PC-9 (cell line): ENCODE measurements at places on chromosomes 12 and 14. TPM values are rescaled to one million over a fixed set of nuclear protein-coding genes. Genes with fewer than 3 reads are reported as not detected.

- DNase-seq, result no peak
These were observed 82.9 kb downstream of the BCL2L14 start for GRCh38 chr12:12153596-12153995.

DNA sequence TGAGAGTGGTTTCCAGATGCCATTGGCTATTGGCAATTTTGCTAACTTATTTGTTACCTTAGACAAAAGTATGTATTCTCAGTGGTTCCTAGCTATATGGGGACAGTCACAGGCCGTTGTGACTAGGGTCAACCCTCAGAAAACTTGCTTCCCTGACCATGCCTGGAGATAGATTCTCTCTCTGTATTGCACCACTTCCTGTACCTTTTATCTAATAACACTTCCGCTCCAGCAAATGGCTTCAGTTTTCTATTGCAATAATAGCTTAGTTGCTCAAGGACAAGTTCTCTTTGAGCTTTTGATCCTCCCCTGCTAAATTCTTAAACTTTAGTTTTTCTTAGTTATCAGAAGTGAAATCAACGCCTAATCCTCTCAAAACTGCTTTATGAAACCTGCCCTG is 338.0 kb downstream of the RMST start:
- no peak for DNase-seq

The KLRF1 gene
- total RNA-seq, result not detected in 2 replicates

- DNase-seq, result no peak
These were observed 3.3 kb downstream of the NCKAP5L start for GRCh38 chr12:49824895-49825294.

The RBP5 gene
- 0.74 and 1.3 TPM in 2 replicates for total RNA-seq

DNA sequence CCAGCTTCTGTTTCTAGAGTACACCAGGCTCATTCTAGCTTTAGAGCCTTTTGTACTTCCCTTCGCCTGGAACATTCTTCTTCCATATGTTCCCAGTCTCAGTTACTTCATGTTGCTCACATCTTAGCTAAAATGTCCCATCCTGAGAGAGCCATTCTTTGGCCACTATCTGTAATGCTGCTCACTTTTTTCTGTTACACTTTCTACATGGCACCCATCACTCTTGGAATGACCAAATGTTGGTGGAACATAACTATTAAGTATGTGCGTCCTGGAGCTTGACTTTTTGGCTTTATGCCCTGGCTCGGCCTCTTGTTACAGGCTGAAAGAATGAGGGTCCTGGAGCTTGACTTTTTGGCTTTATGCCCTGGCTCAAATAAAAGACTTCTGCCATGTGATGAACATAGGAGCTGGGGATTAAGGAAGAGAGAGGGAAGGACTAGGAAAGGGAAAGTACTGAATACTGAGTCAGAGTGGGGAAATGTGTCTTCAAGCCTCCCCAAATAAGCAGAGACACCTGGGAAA is 442.9 kb upstream of the ATP2B1 start:
- no peak for DNase-seq

The TBX3 gene
- not detected in 2 replicates for total RNA-seq
